Esophagus squamous epithelium (tissue), 5 donors: ENCODE measurements at places on chromosomes 1 and 21.

DNA sequence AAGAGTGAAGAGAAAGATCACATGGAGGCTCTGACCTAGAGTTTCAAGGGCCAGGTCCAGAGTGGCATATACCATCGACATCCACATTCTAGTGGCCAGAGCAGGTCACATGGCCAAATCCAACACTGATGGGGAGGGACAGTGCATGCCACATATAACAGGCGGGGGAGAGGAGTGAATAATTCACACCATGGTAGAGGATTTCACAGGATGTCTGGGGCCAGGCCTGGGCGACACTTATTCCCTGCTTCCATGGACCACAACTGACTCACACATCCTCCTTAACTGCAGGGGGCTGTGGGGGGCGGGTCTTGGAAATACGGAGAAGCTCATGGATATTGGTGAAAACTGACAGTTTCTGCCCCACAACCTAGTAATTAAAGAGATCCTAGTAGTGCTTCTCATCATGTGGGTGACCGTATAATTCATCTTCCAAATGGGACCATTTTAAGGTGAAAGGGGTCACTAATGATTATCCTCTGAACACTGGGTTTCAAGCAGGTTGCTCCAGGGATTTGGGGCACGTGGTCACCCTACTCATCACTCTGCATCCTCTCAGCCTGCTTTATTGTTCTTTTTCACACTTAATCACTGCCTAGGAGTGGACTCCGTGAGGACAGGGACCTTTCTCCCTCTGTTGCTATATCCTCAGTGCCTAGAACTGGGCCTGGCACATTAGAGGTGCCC is 44.0 kb downstream of the IGSF21 start:
- DNase-seq: no peak

DNA sequence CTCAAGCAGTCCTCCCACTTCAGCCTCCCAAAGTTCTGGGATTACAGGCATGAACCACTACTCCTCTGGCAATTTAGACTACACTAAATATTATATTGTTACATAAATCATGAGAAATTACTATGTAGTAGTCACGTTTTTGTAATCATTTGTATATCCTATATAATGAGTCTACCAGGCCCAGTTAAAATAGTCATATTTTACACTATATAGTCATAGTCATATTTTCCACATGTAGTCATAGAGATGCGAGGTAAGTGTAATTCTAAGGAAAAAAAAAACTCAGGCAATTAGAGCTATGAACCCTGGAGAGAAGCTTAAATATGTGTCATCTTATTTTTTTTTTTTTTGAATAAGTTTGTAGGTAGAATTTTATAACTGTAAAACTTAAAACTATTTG is 90.0 kb downstream of the FNBP1L start:
- no peak for DNase-seq

GRCh38 chr1:25432749-25433388 is 2.2 kb downstream of the MACO1 start:
- DNase-seq: no peak

DNA sequence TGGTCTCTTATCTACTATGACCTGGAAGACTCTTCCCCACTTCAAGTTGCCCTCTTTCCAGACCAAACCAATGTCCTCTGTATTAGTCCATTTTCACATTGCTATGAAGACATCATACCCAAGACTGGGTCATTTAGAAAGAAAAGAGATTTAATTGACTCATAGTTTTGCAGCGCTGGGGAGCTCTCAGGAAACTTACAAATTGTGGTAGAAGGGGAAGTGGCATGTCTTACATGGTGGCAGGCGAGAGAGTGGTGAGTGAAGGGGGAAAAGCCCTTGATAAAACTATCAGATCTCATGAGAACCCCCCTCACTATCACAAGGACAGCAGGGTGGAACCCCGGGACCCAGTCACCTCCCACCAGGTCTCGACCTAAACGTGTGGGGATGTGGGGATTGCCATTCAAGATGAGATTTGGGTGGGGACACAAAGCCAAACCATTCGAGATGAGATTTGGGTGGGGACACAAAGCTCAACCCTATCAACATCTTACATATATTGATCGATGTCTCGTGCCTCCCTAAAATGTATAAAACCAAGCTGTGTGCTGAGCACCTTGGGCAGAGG is 14.2 kb upstream of the AGPAT3 start:
- no peak for DNase-seq

GRCh38 chr1:57195436-57195941 is 228.4 kb downstream of the DAB1 start:
- no peak for DNase-seq

DNA sequence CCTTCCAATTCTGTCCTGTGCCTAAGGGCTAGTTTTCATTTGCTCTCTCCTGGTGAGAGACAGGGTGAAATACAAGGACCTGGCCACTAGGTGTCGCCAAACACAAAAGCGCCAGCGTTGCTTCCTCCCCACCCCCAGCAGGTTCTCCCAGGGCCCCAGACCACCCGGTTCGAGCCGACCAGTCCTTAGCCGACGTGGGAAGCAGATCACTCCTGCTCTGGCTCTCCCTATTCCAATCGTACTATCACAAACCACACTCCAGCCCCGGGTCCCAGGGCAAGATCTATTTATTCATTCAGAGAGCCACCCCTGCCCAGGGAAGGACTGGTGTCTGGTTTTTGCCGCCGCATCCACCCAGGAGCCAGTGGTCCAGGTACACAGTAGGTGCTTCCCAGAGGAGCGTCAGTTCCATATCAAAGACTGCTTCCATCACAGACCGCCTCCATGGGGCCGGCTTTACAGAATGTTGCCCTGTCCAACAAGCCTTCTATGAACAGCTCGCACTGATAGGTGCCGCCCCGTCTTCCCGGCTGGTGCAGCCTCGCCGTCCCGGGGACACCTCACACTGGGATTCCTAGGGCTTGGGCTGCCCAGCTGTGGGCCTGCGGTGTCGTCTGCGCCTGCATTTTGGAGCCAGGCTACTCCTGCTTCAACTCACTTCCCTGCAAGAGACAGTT is 35.0 kb downstream of the CTNNBIP1 start:
- no peak for DNase-seq

DNA sequence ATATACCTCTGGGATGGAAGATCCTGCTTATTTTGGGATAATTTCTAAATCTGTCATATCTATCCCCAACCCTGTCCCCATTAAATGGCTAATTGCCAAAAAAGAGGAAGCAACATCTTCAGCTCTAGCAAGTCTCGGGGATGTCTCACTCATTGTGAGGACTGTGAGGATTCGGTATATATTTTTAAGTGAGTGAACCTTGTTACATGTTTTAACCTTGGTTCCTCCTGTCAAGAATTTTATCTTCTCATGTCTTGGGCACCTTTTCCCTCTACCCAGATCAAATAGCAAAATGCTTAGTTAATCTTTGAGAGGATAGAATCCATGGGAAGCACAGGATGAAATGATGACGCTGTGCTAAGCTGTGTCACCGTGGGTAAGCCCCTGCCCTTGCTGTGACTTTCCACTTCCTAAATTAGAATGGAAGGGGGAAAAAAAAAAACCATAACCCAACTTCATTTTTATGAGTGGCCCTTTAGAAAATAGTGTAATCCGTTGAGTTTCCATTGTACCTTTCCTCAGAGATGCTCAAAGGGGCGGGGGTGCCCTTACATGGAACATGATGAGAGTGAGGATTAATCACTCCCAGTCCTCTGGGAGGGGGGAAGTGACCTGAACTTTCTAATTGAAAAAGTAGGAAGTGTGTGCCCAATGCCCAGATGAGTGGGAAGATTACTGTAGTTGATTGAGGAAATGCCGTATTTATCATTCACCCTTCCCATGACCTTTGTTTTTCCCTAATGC is 7.6 kb downstream of the ATP1A1 start:
- no peak for DNase-seq

DNA sequence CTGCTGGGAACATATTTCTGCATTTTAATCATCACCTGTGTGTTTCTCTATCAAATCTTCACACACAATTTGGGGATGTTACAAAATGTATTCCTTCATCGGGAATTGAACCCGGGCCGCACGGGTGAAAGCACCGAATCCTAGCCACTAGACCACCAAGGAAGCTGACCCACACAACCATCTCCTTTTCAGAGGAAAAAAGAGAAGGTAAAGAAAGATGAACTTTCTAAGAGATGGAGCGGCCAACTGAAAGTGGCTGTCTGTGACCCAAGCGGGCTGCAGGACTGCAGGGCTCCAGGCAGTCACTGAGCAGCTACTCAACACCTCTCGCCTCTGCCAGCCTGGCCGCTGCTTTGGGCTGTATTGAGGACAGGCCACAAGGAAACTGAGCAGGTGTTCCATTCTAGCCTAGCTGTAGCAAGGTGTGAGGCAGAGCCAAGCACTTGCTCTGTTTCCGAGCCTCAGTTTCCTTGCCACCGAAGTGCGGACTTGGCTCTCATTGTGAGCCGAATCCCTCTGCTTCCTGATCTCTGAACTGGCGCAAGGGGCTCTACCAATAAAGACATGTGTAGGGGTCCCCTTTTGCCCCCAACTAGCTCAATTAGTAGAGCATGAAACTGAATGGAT is 156.9 kb upstream of the NBPF11 start:
- no peak for DNase-seq

DNA sequence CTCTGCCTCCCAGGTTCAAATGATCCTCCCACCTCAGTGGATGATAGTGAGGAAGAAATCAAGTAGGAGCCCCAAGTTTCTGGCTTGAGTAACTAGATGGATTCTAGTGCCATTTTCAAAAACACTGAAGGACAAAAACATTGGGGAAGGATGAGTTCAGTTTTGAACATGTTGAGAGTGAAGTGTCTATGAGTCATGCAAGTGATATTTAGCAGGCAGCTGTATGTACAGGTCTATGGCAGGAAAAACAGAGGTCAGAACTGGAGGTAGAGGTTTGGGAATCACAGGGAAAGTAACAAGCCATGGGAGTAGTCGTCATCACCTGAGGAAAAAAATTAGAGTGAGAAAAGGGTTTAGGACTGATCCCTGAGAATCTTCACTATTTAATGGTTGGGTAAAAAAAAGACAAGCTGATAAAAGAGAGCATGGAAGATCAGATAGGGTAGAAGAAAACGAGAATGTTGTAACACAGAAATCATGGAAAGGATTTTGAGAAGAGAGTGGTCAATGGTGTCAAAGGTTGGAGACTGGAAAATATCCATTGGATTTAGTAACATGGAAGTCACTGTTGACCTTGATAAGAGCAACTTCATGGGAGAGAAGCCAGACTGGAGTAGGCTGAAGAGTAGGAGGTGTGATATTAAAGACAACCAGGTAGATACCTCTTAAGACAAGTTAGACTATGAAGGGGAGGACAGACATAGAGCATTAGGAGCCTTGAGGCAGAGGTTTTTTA is 53.1 kb downstream of the DIPK1A start:
- DNase-seq: no peak

- DNase-seq: no peak
Observed at GRCh38 chr1:15420853-15421465, 11.3 kb downstream of the EFHD2 start.

DNA sequence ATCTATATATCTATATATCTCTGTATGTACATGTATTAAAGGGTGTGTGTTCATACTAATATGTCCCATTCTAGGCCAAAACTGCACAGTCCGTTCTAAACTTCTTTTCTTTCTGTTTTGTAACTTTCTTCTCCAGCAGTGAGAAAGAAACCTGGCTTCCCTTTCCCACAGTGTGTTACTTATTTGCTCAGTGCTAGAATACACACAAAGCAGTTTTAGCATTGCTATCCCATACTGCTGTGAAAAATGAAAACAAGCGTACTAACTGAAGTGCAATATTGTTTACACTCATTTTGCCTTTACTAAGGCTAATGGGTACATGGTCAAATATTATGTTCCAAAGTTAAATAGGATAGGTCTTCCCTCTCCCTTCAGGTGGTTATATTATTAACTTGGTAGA is 163.9 kb downstream of the LEPR start:
- no peak for DNase-seq

- no peak for DNase-seq
Observed at GRCh38 chr1:223097713-223098112, 45.3 kb downstream of the TLR5 start.

DNA sequence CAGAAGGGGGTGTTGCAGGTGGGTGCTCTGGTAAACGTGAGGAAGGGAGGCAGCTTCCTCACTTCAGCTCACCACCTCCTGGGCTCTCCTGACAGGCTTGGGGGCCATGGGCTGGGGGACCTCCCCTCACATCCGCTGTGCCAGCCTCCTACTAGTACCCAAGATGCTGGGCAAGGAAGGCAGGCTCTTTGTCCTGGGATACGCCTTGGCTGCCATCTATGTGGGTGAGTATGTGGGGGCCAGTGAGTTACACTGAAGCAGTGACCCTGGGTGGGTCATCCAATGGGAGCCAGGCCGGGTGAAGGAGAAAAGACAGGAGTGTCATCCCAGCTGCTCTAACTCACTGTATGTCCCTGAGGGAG is 5.7 kb downstream of the DCST1 start:
- no peak for DNase-seq

- no peak for DNase-seq
Observed at GRCh38 chr1:217642455-217642854, 11.3 kb downstream of the SPATA17 start.

GRCh38 chr1:74199504-74199903 is 1.5 kb downstream of the FPGT start:
- no peak for DNase-seq

GRCh38 chr1:223793716-223794115 is 52.0 kb downstream of the TP53BP2 start:
- no peak for DNase-seq

- no peak for DNase-seq
Observed at GRCh38 chr1:203776636-203777035, 11.7 kb downstream of the LAX1 start.

- DNase-seq: no peak
Observed at GRCh38 chr1:30705698-30706097, 17.7 kb downstream of the MATN1 start.

GRCh38 chr21:23218667-23219066 is 2220.5 kb downstream of the NCAM2 start:
- no peak for DNase-seq

DNA sequence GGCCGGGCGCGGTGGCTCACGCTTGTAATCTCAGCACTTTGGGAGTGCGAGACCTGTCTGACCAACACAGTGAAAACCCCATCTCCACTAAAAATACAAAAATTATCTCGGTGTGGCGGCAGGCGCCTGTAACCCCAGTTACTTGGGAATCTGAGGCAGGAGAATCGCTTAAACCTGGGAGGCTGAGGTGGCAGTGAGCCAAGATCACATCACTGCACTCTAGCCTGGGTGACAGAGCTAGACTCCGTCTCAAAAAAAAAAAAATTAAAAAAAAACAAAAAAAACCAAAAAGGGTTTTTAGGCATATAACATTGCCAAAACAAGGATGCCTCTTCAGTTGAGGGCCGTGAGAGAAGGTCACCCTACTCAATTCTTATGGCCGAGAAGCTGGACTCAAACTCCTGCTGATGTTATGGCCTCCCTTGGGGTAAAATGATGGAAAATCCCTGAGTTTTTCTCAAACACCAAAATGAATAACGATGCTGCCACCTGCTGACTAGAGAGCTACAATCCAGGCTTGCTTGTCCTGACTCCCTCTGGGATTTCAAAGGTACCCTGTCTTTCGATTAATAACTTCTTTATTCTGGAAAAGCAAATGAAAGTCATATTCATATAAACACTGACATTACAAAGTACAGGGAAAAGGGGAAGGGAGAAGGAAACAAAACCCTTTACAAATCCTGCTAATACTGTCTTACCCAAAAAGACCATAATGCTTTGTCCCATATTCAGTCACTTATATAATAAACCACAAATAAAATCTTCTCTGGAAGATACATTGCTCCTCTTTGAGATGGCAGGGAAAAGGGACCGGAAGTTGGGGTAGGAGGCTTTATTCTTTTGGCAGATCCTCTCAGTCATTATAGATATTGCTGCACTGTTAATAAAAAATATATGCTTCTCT is 10.7 kb downstream of the RAB42 start:
- DNase-seq: no peak

GRCh38 chr21:33916200-33916567 is 580 bp upstream of the ATP5PO start:
- DNase-seq: no peak
